RWPE2 (cell line): ENCODE measurements at places on chromosomes 1 and 21.
A peak's percentile ranks its signal among the peaks of the same experiment; 100 is the strongest.

GRCh38 chr1:74681449-74681848 lies 7.9 kb upstream of the ERICH3 start:
- peaks cover 6% of the 10 kb centered on the region for H3K27me3 ChIP-seq
- H3K4me1 ChIP-seq, result no peaks in the 10 kb centered on the region
- no peak for DNase-seq
- H3K4me3 ChIP-seq, result no peak overlapping the region

DNA sequence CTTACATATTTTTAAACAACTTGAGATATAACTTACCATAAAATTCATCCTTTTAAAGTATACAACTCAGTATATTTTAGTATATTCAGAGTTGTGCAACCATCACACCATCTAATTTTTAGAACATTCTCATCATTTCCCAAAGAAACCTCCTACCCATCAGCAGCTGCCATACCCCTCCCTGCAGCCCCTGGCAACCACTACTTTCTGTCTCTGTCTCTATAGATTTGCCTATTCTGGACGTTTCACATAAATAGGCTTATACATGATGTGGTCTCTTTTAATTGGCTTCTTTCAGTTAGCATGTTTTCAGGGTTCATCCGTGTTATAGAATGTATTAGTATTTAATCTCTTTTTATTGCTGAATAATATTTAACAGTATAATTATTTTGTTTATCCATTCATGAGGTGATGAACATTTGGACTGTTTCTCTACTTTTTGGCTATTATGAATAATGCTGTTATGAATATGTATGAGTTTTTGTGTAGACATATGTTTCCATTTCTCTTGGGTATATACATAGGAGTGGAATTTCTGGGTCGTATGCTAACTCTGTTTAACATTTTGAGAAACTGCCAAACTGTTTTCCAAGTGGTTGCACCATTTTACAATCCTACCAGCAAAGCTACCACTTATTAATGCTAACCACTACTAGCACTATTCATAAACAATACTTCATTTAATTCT lies 29.5 kb downstream of the WDR26 start:
- no peak overlapping the region for H3K27ac ChIP-seq
- DNase-seq, result no peak
- peaks cover 41% of the 10 kb centered on the region for H3K36me3 ChIP-seq
- no peak overlapping the region for H3K4me3 ChIP-seq

- H3K27ac ChIP-seq, result no peak overlapping the region
- no peak for DNase-seq
- no peaks in the 10 kb centered on the region for H3K36me3 ChIP-seq
- H3K4me3 ChIP-seq, result no peak overlapping the region
- H3K27me3 ChIP-seq, result no peaks in the 10 kb centered on the region
- no peaks in the 10 kb centered on the region for H3K4me1 ChIP-seq
These were observed 1.2 kb upstream of the KRTAP23-1 start for GRCh38 chr21:30349572-30349971.

DNA sequence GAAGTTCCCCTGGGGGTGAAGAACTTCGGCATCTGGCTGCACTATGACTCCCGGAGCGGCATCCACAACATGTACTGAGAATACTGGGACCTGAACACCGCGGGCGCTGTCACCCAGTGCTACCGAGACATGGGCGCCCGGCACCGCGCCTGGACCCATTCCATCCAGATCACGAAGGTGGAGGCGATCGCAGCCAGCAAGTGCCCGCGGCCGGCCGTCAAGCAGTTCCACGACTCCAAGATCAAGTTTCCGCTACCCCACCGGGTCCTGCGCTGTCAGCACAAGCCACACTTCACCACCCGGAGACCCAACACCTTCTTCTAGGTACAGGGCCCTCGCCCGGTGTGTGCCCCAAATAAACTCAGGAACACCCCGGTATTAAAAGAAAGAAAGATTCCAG lies 22.0 kb upstream of the SLC9A1 start:
- DNase-seq, result no peak
- no peak overlapping the region for H3K27ac ChIP-seq
- no peak overlapping the region for H3K4me3 ChIP-seq
- H3K4me1 ChIP-seq, result no peaks in the 10 kb centered on the region
- H3K36me3 ChIP-seq, result no peaks in the 10 kb centered on the region

DNA sequence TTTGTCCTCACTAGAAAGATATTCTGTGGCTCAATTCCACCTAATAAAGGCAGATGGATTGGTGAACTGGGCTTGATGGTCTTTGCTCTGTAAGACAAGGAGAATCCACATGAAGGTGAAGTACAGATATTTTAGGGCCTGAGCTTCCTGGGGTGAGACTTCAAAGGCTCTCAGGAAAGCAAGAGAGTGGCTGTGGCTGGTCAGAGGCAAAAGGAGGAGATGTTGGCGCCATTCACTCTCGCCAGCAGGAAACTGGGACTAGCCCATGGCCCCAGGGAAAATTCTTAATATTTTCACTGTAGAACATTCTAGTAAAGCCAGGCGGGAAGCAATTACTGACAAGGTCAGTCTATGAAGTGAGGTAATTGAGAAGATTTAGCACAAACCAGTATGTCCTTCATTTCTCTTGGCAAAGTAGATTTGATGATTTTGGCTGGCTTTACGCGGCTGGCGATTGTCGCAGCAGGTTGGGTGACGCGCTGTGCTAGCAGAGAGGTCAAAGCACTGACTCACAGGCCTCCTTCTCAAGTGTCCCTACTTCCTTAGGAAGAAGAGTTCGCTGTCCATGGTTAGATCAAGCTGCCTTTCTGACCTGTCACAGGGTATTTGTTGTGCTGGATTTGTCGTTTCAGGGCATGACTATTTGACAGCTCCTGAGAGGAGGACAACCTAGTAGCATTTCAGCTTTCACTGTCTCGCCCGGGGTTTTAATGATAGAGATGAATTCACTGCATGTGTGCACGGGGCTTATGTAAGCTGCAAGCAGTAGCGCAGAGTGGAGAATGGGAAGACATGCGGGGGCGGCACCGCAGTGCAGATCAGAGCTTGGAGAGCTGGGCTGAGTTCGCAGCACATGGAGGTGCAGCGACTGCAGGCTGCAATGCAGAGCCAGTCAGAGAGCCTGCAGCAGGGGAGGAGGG lies 32.7 kb downstream of the XCL1 start:
- no peak for DNase-seq
- no peaks in the 10 kb centered on the region for H3K27me3 ChIP-seq
- H3K4me3 ChIP-seq, result no peak overlapping the region
- H3K27ac ChIP-seq, result no peak overlapping the region

DNA sequence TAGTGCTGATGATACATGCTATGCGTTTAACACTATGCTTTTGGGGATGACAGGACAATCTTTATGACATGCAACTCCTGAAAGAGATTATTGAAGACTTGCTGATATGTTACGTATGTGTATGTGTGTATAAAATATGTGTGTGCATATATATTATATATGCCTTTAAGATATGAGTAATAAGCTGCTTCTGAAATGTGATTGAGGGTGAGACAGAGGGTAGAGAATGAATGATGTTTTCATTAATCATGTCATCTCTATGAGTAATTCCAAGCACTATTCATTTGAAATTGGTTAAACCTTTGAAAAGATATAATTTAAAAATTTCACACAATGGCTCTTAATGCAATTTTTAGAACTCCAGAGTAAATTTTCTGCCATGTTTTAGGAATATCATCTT lies 5.8 kb downstream of the BCL9 start:
- peaks cover 8% of the 10 kb centered on the region for H3K4me1 ChIP-seq
- H3K4me3 ChIP-seq, result no peak overlapping the region
- H3K27me3 ChIP-seq, result peaks cover 2% of the 10 kb centered on the region
- H3K36me3 ChIP-seq, result no peaks in the 10 kb centered on the region

DNA sequence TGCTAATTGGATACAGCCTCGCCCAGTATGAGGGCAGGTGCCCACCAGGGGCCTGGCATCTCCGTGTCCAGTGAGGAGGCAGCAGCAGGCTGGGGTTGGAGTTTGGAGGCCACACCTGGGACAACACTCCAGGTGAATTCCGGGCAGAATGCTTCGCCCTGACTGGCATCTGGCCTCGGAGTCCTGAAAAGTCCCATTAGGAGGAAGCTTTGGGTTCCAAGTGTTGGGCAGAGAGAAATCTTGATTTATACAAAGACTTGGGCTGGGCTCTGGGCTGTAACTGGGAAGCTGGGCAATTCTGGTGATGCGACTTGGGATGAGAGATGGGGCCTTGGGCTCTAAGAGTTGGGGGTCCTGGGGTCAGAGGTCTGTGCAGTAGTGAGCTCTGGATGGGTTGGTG lies 48.1 kb upstream of the CSF3R start:
- H3K36me3 ChIP-seq, result no peaks in the 10 kb centered on the region
- no peak overlapping the region for H3K4me3 ChIP-seq
- H3K4me1 ChIP-seq, result no peaks in the 10 kb centered on the region
- peaks cover 3% of the 10 kb centered on the region for H3K27me3 ChIP-seq
- no peak for DNase-seq
- no peak overlapping the region for H3K27ac ChIP-seq

DNA sequence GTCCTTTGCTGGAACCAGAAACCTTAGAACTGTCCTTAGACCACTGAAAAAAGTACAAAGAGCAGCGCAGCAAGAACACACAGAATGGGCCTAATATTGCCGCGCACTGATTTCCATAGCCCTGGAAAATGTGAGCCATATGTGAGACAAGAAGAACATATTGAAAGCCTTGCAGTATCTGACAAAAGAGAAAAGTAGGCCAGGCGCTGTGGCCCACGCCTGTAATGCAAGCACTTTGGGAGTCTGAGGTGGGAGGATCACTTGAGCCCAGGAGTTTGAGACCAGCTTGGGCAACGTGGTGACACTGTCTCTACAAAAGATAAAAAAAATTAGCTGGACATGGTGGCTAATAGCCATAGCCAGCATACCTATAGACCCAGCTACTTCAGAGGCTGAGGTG lies 300.7 kb downstream of the RYR2 start:
- no peak overlapping the region for H3K27ac ChIP-seq
- no peaks in the 10 kb centered on the region for H3K4me1 ChIP-seq
- DNase-seq, result no peak
- H3K36me3 ChIP-seq, result no peaks in the 10 kb centered on the region

GRCh38 chr1:215132156-215132555 lies 49.6 kb downstream of the KCNK2 start:
- no peaks in the 10 kb centered on the region for H3K4me1 ChIP-seq
- H3K27me3 ChIP-seq, result no peaks in the 10 kb centered on the region
- no peak overlapping the region for H3K27ac ChIP-seq

GRCh38 chr1:155014709-155015508 lies 12.3 kb downstream of the ZBTB7B start:
- H3K4me3 ChIP-seq, result no peak overlapping the region
- H3K27ac ChIP-seq, result peak overlapping the region; percentile 92
- no peaks in the 10 kb centered on the region for H3K27me3 ChIP-seq
- peaks cover 28% of the 10 kb centered on the region for H3K4me1 ChIP-seq

DNA sequence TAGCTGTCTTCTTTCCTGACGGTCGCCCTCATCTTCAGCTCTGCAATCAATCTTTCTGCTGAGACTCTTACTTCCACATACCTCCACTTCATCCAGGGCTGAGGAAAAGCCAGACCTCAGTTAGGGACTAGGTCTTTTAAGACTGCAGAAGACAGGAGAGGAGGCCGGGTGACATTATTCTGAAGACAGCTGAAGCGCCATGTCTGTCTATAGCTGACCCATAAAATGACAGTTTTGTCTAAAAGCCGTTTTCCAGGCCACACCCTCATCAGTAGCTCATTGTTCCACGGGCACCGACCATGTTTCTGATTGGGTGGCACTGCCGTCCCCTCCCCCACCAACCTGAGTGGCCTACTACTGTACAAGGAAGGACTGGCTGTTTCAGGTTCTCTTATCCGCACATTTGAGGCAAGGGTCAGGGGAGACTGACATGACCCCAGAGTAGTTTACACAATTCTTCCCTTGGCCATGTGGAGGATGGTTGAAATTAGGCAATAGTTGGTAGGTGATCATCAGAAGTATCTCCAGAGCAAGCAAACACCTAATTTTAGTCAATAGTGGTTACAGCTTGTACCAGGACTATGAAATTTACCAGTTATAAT lies at the start of gene ADCY10:
Gene ADCY10, minus strand, starts transcription at position 240 of the 602 bp plus-strand sequence. CDS start 8,994 bp downstream, outside the sequence.
- no peak for DNase-seq
- peaks cover 8% of the 10 kb centered on the region for H3K4me1 ChIP-seq
- no peak within 1 kb of the TSS for H3K4me3 ChIP-seq
- no peaks in the 10 kb centered on the region for H3K27me3 ChIP-seq
- H3K27ac ChIP-seq, result no peak within 1 kb of the TSS

- H3K4me1 ChIP-seq, result peaks cover 8% of the 10 kb centered on the region
- DNase-seq, result no peak
- H3K4me3 ChIP-seq, result no peak overlapping the region
- H3K27me3 ChIP-seq, result no peaks in the 10 kb centered on the region
These were observed 75.8 kb downstream of the FOXJ3 start for GRCh38 chr1:42259059-42259738.
